Fibroblast of villous mesenchyme (primary cell): ENCODE measurements at places on chromosomes 1 and 21.

DNA sequence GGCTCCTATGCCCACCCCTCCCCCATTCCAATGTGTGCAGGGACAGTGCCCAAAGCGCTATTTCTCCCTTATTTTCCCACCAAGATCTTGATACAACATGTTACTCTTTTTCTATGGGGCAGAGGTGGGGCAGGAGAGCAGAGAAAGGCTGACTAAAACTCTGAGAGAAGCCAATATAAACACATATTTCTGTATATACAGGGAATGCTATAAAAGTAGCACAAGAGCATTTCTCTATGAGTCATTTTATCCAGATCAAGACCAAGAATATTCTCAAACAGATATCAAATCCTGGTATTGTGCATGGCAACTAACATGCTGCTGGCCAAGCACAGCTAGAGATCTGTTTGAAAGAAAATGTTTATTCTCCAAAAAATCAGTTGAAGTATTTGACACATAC, 7.3 kb downstream of the WDR26 start:
- DNase-seq: peak; percentile 66

GRCh38 chr1:1084372-1085170, 10.5 kb upstream of the RNF223 start:
- no peak for DNase-seq

DNA sequence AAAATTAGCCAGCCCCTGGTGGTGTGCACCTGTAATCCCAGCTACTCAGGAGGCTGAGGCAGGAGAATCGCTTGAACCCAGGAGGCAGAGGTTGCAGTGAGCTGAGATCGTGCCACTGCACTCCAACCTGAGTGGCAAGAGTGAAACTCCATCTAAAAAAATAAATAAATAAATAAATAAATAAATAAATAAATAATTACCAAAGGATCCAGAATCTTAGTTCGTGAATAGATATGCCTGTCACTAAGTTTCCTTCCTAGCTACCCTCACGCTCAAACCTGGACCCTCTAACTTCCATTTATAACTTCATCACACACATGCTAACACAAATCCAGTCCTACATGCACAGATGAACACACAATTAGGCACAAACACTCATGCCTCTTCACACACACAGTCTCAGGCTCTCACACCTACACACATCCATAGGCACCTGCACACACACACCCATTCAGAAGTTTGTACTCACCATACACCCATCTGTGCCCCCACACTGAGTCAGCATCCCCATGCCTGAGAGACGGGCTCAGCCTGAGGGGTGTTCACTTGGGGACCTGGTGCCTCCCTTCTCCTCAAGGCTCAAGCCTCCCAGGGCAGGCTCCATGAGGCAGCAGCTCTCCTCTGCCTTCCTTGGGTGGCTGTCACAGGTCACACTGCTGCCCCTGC, 61.5 kb downstream of the LACTBL1 start:
- DNase-seq: no peak

- no peak for DNase-seq
Measured at GRCh38 chr21:29080454-29080941, 7.0 kb upstream of the CCT8 start.

DNA sequence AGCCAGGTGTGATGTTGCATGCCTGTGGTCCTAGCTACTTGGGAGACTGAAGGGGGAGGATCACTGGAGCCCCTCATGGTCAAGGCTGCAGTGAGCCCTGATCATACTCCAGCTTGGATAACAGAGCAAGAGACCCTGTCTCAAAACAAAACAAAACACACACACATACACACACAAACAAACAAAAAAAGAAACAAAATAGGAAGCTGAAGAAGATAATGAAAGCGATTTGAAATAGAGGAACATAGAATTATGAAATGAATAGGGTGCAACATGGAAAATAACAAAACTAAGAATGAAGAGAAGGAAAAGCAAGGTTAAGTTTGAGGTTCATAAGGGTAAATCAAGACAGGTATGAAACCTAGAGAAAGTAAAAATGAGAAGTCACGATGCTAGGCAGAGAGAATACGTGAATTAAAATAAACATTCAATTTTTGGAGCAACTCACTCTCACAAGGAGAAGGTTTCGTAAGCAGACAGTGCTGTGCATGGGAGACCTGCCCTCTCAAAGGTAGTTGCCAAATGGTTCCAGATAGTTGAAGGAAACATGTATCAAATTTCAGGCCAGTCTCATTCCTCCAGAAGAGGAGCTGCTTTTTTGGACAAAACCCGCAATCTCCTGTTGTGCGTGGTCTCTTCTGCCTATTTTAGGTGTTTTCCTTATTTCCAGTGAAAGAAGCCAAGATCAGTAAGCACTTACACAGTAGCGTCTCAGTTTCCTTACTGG, 3.3 kb downstream of the CD46 start:
- no peak for DNase-seq

- DNase-seq: peak; percentile 55
Measured at GRCh38 chr1:182185842-182186756, 124.6 kb upstream of the ZNF648 start.

GRCh38 chr21:33265664-33266049, 510 bp upstream of the IL10RB start:
- peak; percentile 50 for DNase-seq

DNA sequence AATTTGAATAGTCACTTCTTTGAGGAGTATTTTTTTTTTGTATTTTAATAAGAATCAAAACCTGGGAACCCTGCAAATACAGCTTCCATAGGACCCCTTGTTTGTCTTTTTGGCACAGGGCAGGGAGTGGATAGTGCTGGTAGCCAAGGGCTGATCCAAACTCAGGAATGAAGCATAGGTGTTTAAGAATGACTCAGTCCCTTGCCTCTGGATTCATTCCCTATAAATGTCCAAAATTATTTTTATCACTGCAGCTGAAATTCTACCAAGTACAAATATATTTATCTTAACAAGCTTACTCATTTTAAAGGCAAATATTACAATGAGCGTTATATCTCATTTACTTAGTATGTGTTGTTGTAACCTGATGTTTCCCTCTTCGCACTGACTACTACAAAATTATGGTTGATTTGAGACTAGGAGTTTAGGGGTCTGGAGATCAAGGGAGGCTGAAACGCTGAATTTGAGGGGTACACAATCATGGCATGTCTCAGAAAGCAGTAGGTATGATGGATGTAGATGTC, 278.6 kb upstream of the LYPLAL1 start:
- DNase-seq: no peak

DNA sequence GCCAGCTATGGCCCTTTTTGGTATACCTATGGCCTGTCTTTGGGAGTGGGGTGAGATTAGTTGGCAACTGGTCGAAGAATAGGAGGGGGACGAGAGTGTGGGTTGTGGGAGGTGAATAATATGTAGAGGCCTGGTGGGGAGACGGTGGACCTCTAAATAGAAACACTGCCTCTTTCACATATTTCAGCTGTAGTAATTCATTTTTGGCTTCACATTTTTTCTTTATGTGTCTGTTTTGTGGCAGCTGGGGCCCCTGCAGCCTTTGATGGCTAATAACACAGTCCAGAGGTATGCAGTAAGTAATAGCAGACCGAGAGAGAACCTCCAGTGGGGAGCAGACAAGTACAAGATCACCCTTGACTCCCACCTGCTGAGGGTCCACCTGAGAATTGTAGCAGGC, 75.9 kb downstream of the HLX start:
- no peak for DNase-seq

DNA sequence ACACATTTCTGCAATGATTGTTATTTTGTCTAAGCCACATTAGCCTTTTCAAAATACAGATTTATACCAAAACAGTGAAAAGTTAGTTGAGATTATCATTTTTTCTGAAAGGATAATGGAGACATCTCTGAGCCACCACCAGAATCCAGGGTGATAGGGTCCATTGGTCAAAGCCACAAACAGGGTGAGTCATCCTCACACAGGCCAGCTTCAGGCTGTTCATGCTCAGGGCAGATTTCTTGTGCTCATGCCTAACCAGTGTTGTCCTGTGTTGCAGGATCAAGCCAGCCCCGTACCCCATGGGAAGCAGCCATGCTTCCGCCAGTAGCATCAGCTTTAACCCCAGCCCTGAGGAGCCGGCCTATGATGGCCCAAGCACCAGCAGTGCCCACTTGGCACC, 13.4 kb downstream of the ELOA start:
- peak; percentile 41 for DNase-seq

- DNase-seq: no peak
Measured at GRCh38 chr1:30416221-30416820, 307.1 kb downstream of the MATN1 start.

DNA sequence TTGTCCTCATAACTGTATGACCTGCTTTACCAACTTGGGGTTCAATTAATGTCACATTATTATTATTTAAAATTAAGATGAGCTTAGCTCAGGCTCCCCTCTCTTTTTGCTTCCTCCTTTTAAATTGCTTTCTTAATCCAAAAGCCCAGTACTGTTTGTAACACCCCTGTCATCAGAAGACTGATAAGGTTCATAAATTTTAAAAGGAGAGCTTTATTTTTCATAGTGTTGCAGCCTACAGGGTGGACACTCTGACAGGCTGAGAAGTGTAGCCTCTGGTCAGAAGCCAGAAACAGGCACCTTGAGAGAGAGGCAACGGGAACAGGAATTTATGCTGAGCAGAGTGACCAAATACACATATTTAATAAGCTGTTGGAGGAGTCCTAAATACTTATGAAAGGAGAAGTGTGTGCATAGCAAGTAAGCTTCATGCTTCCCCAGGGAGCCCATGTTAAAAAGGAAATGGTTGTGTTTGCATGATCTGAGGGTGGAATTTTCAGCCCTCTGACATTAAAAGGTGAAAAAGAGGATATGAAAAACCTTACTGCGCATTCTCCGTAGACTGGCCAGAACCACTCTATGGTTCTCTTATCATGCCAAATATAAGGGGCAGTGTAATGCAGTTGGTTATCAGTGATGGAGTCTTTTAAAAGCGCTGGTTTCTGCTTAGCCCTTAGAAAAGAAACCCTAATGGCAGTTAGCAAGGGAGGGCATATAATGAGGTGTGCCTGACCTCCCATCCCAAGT, 30.5 kb upstream of the FGGY start:
- no peak for DNase-seq

DNA sequence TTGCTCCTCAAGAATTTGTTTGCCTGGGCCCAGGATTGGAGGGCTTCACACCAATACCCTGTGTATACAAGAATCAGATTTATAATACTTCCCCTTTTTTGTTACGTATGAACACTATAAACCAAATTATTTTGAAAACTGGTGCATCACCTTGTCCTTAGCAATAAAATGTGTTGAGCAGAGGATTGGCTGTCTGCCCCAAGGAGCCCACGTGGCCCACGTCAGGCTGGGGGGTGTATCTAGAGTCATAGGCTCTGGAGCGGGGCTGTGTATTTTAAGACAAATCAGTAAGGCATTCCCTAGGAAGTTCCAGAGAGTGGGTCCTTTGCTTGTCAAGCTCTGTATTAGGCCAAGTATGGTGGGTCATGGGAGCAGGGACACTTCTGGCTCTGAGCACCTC, 2.0 kb upstream of the ST3GAL3 start:
- no peak for DNase-seq

DNA sequence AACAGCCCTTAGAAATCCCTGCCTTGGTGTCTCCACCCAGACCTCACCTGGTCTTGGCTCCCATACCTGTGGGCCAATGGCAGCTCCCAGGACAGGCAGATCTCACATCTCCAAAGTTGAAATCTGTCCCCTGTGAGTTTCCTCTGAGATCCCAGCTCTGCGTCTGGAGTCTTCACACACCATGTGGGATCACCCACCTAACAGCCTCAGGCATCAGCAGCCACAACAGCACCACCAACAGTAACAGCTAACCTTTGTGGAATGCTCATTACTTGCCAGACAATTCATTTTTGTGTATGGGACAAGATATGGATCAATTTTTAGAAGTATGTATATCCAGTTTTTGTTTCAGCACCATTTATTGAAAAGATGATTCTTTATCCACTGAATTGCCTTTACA, 523.2 kb downstream of the MATN1 start:
- no peak for DNase-seq

GRCh38 chr1:227958617-227959324, 11.0 kb upstream of the WNT9A start:
- no peak for DNase-seq

- peak; percentile 69 for DNase-seq
Measured at GRCh38 chr1:113928187-113928930, 765 bp upstream of the HIPK1 start.
